Mesothelial cell of epicardium (in vitro differentiated cells): ENCODE measurements at places on chromosomes 12 and 14. TPM values are rescaled to one million over a fixed set of nuclear protein-coding genes. Genes with fewer than 3 reads are reported as not detected.

Gene NKX2-8
- total RNA-seq = not detected in 3 replicates

Gene TESPA1
- 0.16 to 0.31 TPM (median 0.20 TPM) in 3 replicates for total RNA-seq

GRCh38 chr12:96516472-96517430, 27.4 kb downstream of the CFAP54 start:
- no peaks in the 10 kb centered on the region for H3K36me3 ChIP-seq
- DNase-seq = peak; percentile 39
- H3K4me1 ChIP-seq = peaks cover 2% of the 10 kb centered on the region
- no peak overlapping the region for H3K27ac ChIP-seq
- no peak overlapping the region for H3K4me3 ChIP-seq
- H3K27me3 ChIP-seq = no peaks in the 10 kb centered on the region

Gene TMEM106C
- total RNA-seq = 73.7 to 83.1 TPM (median 80.1 TPM) in 3 replicates

GRCh38 chr14:59727073-59727661, 143.4 kb downstream of the RTN1 start:
- H3K36me3 ChIP-seq = no peaks in the 10 kb centered on the region
- peaks cover 2% of the 10 kb centered on the region for H3K27me3 ChIP-seq
- H3K4me3 ChIP-seq = no peak overlapping the region
- no peaks in the 10 kb centered on the region for H3K4me1 ChIP-seq

Gene AMIGO2
- 7.5 to 8.5 TPM (median 7.9 TPM) in 3 replicates for total RNA-seq

DNA sequence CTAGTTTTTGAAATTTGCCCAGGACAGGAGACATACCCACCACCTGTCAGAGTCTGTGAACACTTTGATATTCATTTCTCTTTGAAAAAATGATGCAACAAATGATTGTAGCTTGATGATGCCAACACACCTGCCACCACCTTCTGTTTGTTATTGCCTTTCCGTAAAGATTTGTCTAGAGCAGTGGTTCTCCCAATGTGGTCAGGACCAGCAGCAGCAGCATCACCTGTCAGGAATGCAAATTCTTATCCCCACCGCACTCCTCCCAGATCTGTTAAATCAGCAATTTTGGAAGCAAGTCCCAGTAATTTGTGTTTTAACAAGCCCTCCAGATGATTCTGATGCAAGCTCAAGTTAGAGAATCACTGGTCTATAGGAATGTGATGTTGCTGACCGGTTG, 9.9 kb downstream of the CCDC175 start:
- peaks cover 28% of the 10 kb centered on the region for H3K27me3 ChIP-seq
- H3K4me1 ChIP-seq = peaks cover 3% of the 10 kb centered on the region
- DNase-seq = no peak
- H3K36me3 ChIP-seq = no peaks in the 10 kb centered on the region

DNA sequence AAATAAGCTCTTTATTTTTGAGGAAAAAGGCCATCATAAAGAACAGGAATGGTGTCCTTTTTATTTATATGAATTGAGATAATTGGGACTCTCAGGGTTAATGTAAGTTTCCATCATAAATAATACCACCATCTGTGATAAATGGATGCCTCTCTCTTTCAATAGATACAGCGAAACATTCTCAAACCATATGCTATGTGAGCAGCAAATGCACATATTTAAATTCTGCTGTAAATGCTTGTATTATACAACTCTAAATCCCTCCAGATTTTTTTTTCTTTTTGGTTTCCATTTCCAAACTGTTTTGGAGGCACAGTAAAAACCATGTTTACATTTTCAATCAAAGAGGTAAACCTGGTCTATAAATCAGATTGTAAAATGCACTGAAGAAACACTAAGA, 132.3 kb downstream of the TMEM132C start:
- no peak overlapping the region for H3K4me3 ChIP-seq
- H3K36me3 ChIP-seq = no peaks in the 10 kb centered on the region
- DNase-seq = no peak
- no peaks in the 10 kb centered on the region for H3K27me3 ChIP-seq
- H3K27ac ChIP-seq = no peak overlapping the region

- no peak overlapping the region for H3K4me3 ChIP-seq
- peaks cover 1% of the 10 kb centered on the region for H3K27me3 ChIP-seq
- no peaks in the 10 kb centered on the region for H3K4me1 ChIP-seq
- no peak overlapping the region for H3K27ac ChIP-seq
These were observed 597.8 kb downstream of the ETNK1 start for GRCh38 chr12:23222801-23223200.

DNA sequence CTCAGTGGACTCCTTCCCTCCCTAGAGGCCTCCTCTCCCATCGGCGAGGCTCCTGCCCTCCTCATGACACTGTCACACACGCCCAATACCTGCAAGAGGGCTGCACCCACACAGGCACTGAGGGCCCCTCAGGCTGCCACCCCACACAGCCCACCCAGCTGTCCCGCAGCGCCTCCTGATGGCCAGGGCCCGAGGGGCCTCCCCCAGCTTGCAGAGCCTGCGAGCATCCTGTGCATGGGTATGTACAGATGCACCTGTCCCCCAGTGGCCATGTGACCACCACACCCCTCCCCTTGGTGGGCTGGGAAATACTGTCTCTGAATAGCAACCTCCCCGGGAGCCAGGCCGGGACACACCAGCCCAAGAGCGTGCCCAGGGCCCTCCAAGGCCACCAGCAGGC, 19.0 kb upstream of the NUDT14 start:
- H3K27ac ChIP-seq = no peak overlapping the region
- no peaks in the 10 kb centered on the region for H3K36me3 ChIP-seq
- peaks cover 18% of the 10 kb centered on the region for H3K27me3 ChIP-seq
- DNase-seq = no peak
- H3K4me3 ChIP-seq = no peak overlapping the region
- H3K4me1 ChIP-seq = peaks cover 4% of the 10 kb centered on the region

DNA sequence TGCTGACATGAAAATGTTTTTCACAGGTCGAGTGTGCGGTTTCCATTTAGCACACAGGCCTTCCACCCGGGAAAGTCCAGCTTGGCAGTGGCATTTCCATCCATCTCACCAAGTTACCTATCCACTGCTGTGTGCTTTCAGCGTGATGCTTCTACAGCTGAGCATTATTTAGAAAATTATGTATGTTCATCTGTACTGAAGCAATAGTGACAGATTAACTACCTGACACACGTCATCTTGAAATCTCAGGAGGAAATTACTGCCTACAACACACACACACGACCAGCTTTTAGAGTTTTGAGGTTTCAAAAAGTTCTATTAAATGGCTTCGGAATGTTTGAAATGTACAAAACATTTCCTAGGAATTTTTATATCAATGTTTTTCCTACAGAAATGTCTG, 39.4 kb downstream of the IFNG-AS1 start:
- no peak overlapping the region for H3K4me3 ChIP-seq
- no peak for DNase-seq
- no peak overlapping the region for H3K27ac ChIP-seq
- H3K4me1 ChIP-seq = no peaks in the 10 kb centered on the region

DNA sequence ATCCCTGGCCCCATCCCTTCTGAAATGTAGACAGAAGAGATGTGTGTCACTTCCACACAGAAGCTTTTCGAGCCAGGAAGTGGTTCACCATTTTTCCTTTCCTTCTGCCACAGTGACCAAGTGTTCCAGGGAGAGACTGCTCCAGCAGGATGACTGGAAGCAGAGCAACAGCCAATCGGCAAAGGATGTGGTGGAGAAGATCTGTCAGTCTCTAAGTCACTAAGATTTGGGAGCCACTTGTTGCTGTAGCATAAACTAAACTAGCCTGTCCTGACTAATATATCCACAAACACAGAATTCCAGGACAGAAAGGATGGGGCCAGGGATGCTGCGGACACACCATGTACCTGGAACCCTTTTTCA, 42.9 kb downstream of the DUSP6 start:
- DNase-seq = no peak
- H3K27me3 ChIP-seq = no peaks in the 10 kb centered on the region
- no peaks in the 10 kb centered on the region for H3K36me3 ChIP-seq

GRCh38 chr14:100252684-100253083, 13.7 kb downstream of the YY1 start:
- no peaks in the 10 kb centered on the region for H3K27me3 ChIP-seq
- peak overlapping the region; percentile 16 for H3K27ac ChIP-seq
- peaks cover 3% of the 10 kb centered on the region for H3K4me1 ChIP-seq
- no peak for DNase-seq
- peaks cover 5% of the 10 kb centered on the region for H3K36me3 ChIP-seq
- no peak overlapping the region for H3K4me3 ChIP-seq

GRCh38 chr12:65784289-65785015, 39.8 kb upstream of the HMGA2 start:
- H3K4me1 ChIP-seq = peaks cover 5% of the 10 kb centered on the region
- no peaks in the 10 kb centered on the region for H3K27me3 ChIP-seq
- H3K36me3 ChIP-seq = no peaks in the 10 kb centered on the region
- no peak overlapping the region for H3K4me3 ChIP-seq
- H3K27ac ChIP-seq = peak overlapping the region; percentile 18
- no peak for DNase-seq

GRCh38 chr12:102682366-102683289, 202.3 kb upstream of the IGF1 start:
- no peaks in the 10 kb centered on the region for H3K36me3 ChIP-seq
- peaks cover 1% of the 10 kb centered on the region for H3K27me3 ChIP-seq

GRCh38 chr12:112096667-112097066, 11.9 kb downstream of the NAA25 start:
- peaks cover 2% of the 10 kb centered on the region for H3K4me1 ChIP-seq
- H3K27me3 ChIP-seq = no peaks in the 10 kb centered on the region
- H3K27ac ChIP-seq = no peak overlapping the region
- H3K36me3 ChIP-seq = peaks cover 26% of the 10 kb centered on the region
- no peak for DNase-seq
- H3K4me3 ChIP-seq = no peak overlapping the region

Gene TCL1B
- total RNA-seq = not detected in 3 replicates

Gene RNASE3
- not detected in 3 replicates for total RNA-seq

- no peaks in the 10 kb centered on the region for H3K27me3 ChIP-seq
- peaks cover 27% of the 10 kb centered on the region for H3K4me1 ChIP-seq
- H3K36me3 ChIP-seq = no peaks in the 10 kb centered on the region
- no peak for DNase-seq
These were observed 140.7 kb downstream of the PPM1H start for GRCh38 chr12:62794218-62794583.

Gene CCDC196
- total RNA-seq = not detected in 3 replicates

- H3K4me1 ChIP-seq = peaks cover 20% of the 10 kb centered on the region
- H3K27me3 ChIP-seq = no peaks in the 10 kb centered on the region
- H3K4me3 ChIP-seq = no peak overlapping the region
- no peak overlapping the region for H3K27ac ChIP-seq
- H3K36me3 ChIP-seq = no peaks in the 10 kb centered on the region
- no peak for DNase-seq
These were observed 17.6 kb upstream of the EPS8 start for GRCh38 chr12:15806826-15807225.

GRCh38 chr14:38790916-38791315, 312.1 kb downstream of the SEC23A start:
- no peak for DNase-seq
- H3K36me3 ChIP-seq = no peaks in the 10 kb centered on the region
- H3K27me3 ChIP-seq = no peaks in the 10 kb centered on the region
- no peak overlapping the region for H3K4me3 ChIP-seq
- no peak overlapping the region for H3K27ac ChIP-seq

- H3K27ac ChIP-seq = no peak overlapping the region
- no peaks in the 10 kb centered on the region for H3K27me3 ChIP-seq
- no peak overlapping the region for H3K4me3 ChIP-seq
- H3K36me3 ChIP-seq = peaks cover 25% of the 10 kb centered on the region
These were observed 142.1 kb downstream of the CALM1 start for GRCh38 chr14:90538716-90539495.

GRCh38 chr12:61282790-61283575, 977.2 kb upstream of the USP15 start:
- DNase-seq = no peak
- peaks cover 6% of the 10 kb centered on the region for H3K36me3 ChIP-seq
- H3K4me1 ChIP-seq = no peaks in the 10 kb centered on the region

DNA sequence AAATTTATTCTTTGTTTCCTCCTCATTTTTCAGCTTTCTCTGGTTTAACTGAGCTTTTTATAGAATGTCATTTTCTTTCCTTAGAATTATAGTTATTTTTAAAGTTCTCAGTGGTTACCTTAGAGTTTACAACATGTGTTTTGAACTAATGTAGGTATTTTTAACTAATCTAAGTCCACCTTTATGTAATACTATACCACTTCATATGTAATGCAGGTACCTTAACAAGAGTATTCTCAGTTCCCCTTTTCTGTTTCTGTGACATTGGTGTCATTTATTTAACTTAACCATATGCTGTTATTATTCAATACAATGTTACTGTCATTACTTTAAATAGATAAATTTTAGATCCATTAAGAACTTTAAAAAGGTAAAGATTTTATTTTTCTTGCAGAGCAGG, 30.3 kb upstream of the KCNC2 start:
- no peak overlapping the region for H3K4me3 ChIP-seq
- peaks cover 2% of the 10 kb centered on the region for H3K27me3 ChIP-seq
- H3K4me1 ChIP-seq = peaks cover 3% of the 10 kb centered on the region
- no peak for DNase-seq
- no peak overlapping the region for H3K27ac ChIP-seq

Gene MIP
- total RNA-seq = not detected in 3 replicates

DNA sequence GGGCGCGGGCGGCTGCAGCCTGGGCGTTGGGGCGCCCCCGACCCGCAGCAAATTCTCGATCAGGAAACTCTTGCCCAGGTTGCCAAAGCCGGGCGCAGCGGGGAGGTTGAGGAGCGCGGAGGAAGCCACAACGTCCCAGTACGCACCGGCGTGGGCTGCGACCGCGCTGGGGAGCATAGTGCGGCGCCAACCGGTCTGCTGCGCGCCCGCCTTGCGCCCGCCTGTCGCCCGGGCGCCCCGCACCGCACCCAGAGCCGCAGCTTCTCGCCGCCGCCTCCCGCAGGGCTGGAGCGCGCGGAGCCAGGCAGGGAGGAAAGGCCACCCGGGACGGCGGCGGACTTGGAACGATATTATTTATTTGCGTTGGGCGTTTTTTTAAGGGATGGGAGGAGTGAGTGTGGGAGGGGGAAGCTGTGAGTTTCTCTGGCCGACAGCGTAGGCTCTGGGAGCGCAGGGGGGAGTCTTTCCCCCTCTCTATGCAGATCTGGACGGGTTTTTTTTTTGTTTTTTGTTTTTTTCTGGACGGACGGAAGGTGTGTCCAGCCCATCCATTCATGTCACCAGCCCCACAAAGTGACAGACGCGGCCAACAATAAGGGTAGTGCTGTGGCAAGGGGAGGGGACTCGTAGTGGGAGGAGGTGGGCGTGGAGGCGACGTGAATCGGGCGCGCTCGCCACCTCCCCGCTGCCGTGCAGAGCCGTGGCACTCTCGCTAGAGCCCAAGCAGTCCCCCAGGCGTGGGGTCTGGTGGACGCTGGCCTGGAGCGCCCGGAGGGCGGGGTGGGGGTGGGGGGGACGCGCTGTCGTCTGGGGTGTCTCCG, at the start of gene DBX2:
Gene DBX2 (minus strand): TSS at position 349 of the 821 bp plus-strand sequence. CDS start 172 bp downstream, at position 177.
- H3K4me3 ChIP-seq = peak within 1 kb of the TSS; percentile 72
- peaks cover 93% of the 10 kb centered on the region for H3K27me3 ChIP-seq
- no peaks in the 10 kb centered on the region for H3K36me3 ChIP-seq
- peaks cover 10% of the 10 kb centered on the region for H3K4me1 ChIP-seq
